ENCODE measurements at places on chromosomes 1 and 21.

- DNase-seq: no peak
These were observed 109.7 kb downstream of the SLC35F3 start for GRCh38 chr1:234014208-234014607.

DNA sequence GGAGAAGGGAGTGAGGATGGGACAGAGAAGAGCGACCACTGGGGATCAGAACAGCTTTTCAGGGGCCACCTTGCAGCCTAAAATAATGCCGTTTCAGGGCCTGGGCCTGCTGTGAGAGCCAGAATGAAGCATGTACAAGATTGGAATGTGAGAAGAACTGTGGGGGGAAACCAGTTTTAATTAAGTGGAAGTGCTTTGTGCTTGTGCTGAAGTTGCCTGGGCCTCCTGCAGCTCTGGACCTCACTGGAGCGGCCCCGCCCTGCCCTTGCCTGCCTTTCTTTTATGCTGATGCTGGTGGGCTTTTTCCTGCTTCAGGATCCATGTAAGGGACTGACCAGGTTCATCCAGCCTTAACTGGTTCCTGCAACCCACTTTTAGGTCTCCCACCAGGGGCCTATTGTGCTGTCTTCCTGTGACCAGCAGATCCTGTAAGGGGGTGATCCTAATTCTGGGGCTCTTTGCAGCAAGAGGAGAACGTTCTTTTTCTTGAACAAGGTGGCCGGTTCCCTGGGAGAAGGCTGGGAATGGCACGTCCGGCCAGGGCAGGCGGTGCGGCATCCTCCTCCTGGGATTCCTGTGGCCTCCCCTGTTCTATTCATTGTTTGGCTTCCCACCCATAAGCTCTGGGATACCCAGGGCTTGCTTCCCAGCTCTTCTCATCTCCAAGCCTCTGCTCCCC is 3.2 kb downstream of the C1orf226 start:
- no peak for DNase-seq

- DNase-seq: no peak
These were observed 65.7 kb upstream of the APP start for GRCh38 chr21:26236281-26236680.

DNA sequence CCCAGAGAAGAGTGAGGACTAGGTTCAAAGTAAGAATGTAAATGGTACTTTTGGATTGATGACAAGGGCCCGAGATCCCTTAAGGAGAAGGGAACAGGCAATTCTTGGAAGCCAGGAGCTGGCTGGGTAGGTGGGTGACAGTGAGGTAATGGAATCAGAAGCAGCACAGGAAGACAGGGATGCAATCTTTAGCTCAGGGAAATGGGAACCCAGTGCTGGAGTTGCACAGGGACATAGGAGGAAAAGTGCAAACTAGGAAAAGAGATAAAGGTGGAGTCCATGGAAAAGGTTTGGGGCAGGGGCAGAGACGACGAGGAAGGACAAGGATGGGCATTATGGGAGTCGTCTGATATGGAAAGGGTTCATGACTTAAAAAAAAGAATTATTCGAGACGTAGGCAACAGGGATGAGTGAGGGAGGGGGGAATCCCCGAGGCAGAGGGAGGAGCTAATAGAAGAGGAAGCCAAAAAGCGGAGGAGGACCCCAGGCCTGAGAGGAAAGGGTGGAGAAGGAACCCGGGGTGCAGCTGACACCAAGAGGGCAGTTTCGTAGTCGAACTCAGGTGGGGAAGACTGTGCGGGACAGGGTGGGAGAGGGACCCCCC is 495 bp downstream of the PI4KB start:
- DNase-seq: peak; percentile 63

GRCh38 chr1:90613371-90613770 is 103.7 kb downstream of the BARHL2 start:
- DNase-seq: no peak

- no peak for DNase-seq
These were observed 37.4 kb downstream of the SMYD2 start for GRCh38 chr1:214318356-214318755.

GRCh38 chr1:175449306-175449705 is 256.7 kb upstream of the KIAA0040 start:
- DNase-seq: peak; percentile 7

GRCh38 chr1:31751822-31752241 is 12.3 kb downstream of the ADGRB2 start:
- no peak for DNase-seq

DNA sequence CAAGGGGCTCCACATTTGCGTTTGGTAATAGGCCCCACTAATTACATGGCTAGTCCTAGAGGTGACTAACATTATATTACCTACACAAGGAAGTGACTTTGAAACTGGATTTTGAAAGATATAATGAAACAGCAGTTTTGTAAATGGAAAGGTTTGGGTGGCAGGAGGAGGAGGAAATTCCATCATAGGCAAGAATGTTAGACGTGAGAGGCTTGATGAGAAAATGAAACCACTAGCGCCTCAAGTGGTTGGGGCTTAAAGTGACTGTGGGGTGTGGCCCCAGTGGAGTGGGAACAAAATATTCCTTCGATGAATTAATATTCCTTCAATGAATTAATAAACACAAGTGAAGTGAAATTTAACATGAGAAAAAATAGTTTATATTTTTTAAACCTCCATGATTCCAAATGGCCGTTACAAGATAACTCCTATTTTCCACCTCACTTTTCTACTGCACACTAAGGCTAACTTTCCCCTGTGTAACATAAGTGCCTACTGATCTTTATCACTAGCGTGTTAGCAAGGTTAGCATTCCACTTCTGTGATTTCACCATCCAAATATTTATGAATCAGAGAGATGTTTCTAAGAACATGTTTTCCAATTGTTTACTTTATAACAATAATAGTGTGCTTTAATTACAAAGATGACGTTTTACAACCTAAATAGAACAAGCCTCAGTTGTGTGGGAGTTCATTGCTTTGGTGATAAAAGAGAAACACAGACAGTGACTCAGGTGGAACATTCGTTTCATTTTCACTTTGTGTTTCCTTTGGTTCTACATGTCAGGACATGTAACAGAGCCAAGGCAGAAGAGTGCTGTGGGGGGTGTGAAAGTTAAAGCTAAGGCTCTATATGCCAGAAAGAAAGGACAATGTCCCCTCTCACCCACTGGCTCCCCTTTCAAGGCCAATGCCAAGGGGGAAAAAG is 12.5 kb upstream of the ATF3 start:
- DNase-seq: peak; percentile 84

GRCh38 chr21:31665397-31665796 is 5.9 kb downstream of the SOD1 start:
- peak; percentile 58 for DNase-seq

DNA sequence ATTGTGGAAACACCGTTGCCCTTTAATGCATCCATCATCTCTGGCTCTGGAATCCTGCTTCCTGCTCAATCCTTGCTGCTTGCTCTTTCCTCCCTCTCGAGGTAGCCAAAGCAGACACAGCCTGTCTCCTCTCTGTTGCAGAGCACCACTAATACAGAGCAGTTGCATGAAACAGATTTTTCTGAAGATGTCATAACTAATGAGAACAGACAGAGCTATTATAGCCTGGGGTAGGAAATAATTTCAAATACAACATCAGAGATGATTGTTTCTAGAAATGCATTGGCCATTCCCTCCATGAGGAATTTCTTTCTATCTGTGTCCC is 23.3 kb upstream of the ACBD6 start:
- no peak for DNase-seq

GRCh38 chr1:50098591-50099021 is 10.1 kb upstream of the ELAVL4 start:
- DNase-seq: no peak

GRCh38 chr1:209190591-209191261 is 392.8 kb upstream of the CAMK1G start:
- peak; percentile 24 for DNase-seq

DNA sequence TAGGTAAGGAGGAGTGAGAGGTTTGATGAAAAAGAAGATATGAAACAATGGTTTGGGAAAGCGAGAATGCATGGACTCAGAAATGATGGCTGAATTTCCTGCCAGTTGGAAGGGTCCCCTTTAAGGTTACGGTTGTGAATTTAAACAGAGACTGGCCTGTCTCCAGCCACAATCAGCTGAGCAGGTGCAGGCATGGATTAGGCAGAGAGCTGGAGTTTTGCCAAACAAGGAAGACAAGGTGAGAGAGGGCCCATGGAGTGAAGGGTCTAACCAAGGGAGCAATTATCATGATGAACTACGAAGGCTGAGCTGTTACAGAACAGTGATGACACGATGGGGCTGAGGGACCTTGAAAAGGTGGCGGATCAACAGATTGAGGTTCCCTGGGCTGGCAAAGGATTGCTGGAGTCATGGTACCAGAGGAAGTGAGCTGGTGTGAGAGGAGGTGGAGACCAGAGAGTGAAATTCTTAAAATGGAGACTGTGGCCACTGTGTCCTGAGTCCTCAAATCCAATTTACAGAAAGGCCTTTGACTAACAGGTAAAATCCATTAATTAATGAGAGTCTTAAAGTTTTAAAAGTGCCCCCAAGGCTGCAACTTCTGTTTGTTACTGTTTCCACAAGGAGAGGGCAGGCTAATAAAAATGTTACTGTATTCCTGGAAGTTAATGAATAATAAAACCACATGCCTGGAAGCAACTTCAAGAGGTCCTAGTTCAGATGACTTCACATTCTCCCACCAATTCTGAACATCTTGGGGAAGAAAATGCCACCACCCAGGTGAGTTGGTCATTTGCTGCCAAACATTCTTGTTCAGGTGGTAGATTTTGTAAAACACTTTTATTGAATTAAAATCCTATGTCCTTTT is 41.5 kb downstream of the LHX9 start:
- no peak for DNase-seq

DNA sequence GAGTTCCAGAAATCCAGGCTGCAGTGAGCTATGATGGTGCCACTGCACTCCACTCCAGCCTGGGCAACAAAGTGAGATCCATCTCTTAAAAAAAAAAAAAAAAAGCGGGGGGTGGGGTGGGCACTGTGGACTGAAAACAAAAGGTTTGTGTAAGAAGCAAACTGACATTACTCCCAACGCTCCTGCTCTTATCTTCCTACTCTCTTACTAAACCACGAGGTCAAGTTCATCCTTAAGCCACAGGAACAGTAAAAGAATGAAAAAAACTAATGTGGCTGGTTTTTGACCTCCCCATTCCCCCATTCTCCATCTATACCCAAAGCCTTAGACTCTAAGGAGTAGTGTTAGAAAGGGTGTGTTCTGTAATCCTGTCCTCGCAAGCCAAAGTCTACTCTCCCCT is 30.8 kb downstream of the TFAP2E start:
- DNase-seq: no peak

- peak; percentile 7 for DNase-seq
These were observed 113.7 kb upstream of the RRP15 start for GRCh38 chr1:218171302-218171893.

- no peak for DNase-seq
These were observed 43.1 kb downstream of the ZNF281 start for GRCh38 chr1:200366577-200367253.

- no peak for DNase-seq
These were observed 21.5 kb downstream of the DHX9 start for GRCh38 chr1:182860658-182861057.

GRCh38 chr1:36151845-36152203 is 2.5 kb upstream of the TRAPPC3 start:
- DNase-seq: peak; percentile 46

GRCh38 chr1:66750577-66750976 is 1.7 kb upstream of the DYNLT5 start:
- DNase-seq: no peak

DNA sequence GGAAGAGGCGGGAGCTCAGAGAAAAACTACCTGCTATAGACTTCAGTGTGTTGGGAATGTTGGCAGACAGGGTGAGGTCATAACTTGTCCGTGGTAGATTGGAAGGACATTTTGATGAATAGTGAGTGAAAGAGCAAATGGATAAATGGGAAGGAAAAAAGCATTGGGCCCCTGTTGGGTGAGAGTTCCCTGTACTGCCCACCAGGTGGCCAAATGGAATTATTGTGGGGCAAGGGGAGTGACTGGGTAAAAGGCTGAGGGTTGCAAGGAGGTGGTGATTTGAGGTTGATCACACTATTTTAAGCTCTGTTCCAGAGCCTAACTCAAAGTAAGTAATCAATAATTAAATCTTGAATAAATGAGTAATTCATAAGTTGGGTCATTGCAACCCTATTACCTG is 60.4 kb downstream of the MRPS6 start:
- DNase-seq: no peak

DNA sequence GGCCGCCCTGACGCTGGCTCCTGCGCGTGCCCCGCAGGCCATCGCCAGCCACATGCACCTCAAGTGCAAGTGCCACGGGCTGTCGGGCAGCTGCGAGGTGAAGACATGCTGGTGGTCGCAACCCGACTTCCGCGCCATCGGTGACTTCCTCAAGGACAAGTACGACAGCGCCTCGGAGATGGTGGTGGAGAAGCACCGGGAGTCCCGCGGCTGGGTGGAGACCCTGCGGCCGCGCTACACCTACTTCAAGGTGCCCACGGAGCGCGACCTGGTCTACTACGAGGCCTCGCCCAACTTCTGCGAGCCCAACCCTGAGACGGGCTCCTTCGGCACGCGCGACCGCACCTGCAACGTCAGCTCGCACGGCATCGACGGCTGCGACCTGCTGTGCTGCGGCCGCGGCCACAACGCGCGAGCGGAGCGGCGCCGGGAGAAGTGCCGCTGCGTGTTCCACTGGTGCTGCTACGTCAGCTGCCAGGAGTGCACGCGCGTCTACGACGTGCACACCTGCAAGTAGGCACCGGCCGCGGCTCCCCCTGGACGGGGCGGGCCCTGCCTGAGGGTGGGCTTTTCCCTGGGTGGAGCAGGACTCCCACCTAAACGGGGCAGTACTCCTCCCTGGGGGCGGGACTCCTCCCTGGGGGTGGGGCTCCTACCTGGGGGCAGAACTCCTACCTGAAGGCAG is 23.4 kb upstream of the ARF1 start:
- DNase-seq: no peak

DNA sequence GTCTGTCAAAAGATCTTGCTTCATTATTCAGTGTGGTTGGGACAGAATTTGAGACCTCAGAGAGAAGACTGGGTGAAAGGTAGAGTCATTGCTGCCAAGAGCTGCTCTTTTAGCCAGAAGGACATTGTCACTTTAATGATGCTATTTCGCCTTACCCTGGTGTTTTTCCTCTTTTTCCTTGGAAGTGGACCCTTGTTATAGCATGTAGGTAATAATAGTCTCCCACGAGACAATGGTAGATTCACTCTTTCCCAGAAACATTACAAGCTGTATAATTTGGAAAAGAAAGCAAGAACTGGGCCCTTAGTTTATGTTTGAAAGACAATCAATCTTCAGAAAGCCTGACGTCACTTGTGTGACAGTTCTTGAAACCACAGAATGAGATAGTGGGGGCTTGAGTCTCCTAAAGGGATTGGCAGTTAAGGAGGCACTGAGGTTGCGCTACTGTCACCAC is 3.8 kb downstream of the SERTAD4 start:
- no peak for DNase-seq
